DMS79 (cell line): ENCODE measurements at places on chromosomes 5 and 9.
A peak's percentile ranks its signal among the peaks of the same experiment; 100 is the strongest.

DNA sequence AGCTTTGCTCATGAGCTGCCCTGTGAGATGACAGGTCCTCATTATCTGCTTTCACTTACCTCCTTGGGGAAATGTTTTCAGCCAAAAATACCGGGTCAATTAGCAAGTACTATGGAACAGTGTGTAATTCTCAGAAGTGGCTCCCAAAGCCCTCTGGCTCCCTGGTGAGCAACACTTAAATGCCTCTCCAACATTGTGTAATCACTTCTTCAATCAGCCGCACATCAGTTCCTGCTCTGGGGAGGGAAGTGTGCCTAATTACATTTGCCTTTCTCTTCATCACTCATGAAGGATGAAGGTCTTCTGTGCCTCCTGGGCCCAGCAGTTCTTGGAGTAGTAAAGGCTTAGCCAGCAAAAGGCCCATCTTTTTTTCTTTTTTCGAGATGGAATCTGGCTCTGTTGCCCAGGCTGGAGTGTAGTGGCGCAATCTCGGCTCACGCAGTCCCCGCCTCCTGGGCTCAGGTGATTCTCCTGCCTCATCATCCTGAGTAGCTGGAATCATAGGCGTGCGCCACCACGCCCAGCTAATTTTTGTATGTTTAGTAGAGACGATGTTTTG lies 23.1 kb downstream of the NIM1K start:
- DNase-seq = peak; percentile 62

- DNase-seq = no peak
These were observed 26.8 kb downstream of the SPTAN1 start for GRCh38 chr9:128579194-128579593.

DNA sequence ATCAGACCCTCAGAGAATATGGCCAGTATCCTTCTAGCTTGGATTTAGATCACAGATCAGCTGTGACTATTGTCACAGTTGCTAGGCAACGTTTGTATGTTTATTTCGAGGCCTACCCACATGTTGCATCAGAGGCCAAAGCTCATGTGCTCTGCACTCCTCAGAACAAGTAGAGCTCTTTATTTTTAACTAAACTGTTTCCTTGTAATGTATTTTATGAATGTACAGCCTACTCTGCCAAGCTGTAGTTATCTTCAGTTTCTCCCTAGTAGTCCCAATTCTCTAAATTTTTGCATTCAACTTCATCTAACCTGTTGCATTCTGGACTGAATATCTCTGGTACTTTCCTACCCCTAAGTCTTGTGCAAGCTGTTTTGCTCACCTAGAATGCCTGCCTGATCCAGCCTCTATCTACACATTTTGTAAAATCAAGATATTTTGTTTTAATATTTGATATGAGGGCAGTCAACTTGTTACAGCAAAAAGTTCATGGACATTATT lies 52.8 kb downstream of the CAST start:
- DNase-seq = no peak

- DNase-seq = no peak
These were observed 71.8 kb upstream of the TAF11L2 start for GRCh38 chr5:17426104-17426749.

DNA sequence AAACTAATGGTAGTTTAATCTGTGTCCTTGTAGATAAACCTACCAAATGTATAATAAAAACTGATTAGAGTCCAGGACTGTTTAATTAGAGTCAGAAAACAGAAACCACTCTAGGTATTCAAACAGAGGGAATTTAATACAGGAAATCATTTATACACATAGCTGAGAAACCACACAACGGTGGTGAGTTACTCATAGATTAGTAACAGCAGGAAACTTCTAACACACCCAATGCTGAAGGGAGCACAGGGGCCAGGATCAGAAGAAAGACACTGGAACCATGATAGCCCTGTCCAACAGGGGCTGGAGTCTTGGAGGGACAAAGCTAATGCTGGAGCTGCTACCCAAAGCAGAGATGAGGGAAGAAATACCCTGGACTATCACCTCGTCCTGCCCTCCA lies 321.0 kb downstream of the ACTL7B start:
- no peak for DNase-seq

GRCh38 chr9:2479056-2479565 lies 142.5 kb upstream of the VLDLR start:
- no peak for DNase-seq

DNA sequence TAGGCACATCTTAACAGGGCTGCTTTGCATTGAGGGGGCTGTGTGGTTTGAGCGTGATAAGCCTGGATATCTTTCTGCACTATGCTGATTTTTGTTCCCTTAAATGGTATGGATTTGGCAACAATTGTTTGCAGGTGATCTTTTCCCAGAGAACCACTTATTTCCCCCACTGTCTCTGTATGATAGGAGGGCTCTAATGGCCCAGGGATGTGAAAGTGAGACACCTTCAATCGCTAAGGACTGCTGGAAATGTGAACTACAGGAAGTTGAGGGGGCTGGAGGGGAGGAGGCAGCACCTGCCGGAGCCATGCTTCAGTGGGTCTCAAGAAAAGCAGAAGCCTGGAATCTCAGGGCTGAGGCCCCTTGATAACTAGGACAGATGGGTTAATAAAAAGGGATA lies 29.4 kb downstream of the SYK start:
- peak; percentile 69 for DNase-seq

- no peak for DNase-seq
These were observed 22.6 kb upstream of the BRINP1 start for GRCh38 chr9:119391878-119392277.

DNA sequence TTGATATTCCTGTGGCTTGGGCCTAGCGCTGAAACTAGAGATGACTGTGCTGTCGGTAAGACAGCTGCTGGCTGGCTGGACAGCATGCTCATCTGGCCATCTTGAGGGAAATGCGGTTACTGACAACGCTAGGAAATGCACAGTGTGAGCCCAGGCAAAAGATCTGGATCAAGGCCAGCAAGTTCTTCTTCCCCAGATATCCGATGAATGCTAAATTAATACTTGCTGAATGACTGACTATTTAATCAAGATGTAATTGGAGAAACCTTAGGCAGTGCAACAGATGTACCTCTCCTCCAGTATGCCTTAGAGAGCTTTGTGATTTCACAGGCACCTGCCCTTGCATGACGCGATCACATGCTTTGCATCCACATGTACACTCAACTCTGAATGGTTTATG lies 659.1 kb downstream of the EFNA5 start:
- DNase-seq = no peak

DNA sequence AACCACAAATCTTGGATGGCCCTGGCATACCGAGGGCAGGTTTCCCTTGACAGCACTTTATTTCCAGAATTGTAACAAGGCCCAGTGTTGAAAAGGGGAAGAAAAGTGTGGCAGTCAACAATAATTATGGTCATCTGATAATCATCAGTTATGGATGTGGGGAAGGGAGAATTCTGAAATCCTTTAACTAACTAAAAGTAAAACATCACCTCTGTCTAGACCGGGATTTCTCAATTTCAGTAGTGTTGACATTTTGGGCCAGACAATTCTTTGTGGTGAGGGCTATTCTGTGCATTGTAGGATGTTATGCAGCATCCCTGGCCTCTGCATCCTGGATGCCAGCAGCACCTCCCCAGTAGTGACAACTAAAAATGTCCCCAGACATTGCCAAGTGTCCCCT lies 140.4 kb downstream of the PSAT1 start:
- no peak for DNase-seq

- no peak for DNase-seq
These were observed 9.4 kb upstream of the PLEKHG4B start for GRCh38 chr5:82570-82969.

- DNase-seq = peak; percentile 92
These were observed 276.3 kb downstream of the EPB41L4A start for GRCh38 chr5:112142769-112143270.

DNA sequence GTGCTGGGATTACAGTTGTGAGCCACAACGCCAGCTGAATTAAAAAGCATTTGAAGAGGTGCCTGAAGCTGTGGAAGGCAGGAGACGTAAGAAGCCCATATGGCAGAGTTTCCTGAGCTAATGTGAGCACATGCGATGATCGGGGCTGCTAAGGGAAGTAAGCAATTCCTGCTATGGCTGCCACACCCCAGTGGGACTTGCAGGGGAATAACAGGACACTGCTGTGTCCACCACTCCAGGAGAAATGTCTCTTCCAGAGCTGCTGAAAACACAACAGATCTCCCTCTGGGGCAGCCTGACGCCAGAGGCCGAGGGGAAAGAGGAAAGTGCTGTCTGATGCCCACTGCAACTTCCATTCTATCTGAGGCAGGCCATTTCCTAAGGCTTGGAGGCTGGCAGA lies 46.2 kb upstream of the ANKRD55 start:
- DNase-seq = no peak

GRCh38 chr5:126519637-126520592 lies 75.1 kb downstream of the ALDH7A1 start:
- peak; percentile 4 for DNase-seq

GRCh38 chr5:57862942-57863341 lies 380.3 kb upstream of the ACTBL2 start:
- DNase-seq = no peak

GRCh38 chr5:150219142-150219541 lies 29.3 kb downstream of the SLC6A7 start:
- no peak for DNase-seq

GRCh38 chr5:57751710-57752109 lies 269.1 kb upstream of the ACTBL2 start:
- no peak for DNase-seq

GRCh38 chr5:10699987-10700386 lies 61.0 kb downstream of the DAP start:
- no peak for DNase-seq

DNA sequence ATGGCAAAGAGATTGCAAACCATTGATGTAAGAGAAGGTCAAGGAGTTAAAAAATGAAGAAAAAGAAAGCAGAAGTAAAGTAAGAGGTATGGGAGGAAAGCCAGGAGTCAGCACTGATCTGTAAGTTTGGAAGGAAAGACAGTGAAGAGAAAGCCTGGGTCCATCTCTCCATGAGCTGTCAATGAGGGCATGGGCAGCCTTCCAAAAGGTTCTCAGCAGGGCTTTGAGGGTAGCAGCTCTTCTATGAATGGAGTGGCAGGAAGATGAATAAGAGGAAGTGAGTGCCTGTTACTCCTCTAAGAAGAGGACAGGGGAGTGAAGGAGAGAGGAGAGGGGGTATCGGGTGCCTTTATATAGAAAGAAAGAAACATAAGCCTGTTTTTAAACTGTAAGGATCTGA lies 97.1 kb downstream of the ADCY2 start:
- no peak for DNase-seq

DNA sequence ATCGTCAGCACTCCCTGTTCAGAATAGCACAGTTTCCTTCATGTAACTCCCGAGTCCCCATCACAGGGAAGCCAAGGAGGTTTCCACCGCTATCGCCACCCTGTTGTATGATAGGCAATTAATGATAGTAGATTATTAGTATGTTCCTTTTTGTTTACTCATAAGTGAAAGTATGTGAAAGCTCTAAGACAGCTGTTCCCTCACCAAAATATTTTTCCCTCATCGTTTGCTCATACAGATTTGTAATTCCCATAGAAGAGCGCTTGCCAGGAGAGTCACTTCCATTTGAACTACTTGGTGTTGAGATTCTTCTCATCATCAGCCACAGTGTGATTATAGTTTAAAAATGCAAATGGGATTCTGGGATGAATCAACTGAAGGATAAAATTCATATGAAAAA lies 140.9 kb downstream of the PAM start:
- DNase-seq = no peak

GRCh38 chr5:5363045-5363444 lies 59.4 kb upstream of the ICE1 start:
- no peak for DNase-seq

DNA sequence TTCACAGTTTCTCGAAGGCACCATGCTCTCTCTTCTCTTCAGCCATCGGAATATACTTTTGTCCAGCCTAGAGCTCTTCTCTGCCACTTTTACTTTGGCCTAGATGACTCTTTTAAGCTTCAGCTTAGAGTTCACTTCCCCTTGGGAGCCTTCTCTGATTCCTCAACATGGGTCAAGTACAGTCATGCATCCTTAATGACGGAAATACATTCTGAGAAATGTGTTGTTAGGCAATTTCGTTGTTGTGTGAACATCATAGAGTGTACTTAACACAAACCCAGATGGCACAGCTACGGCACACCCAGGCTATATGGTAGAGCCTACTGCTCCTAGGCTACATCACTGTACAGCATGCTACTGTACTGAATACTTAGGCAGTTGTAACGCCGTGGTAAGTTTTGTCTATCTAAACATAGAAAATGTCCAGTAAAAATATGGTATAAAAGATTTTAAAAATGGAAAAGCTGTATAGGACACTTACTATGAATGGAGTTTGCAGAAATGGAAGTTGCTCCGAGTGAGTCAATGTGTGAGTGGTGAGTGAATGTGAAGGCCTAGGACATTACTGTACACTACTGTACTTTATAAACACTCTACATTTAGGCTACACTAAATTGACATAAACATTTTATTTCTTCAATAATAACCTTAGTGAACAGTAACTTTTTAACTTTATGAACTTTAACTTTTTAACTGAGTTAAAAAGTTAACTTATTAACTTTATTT lies 15.1 kb upstream of the TNFSF15 start:
- no peak for DNase-seq

DNA sequence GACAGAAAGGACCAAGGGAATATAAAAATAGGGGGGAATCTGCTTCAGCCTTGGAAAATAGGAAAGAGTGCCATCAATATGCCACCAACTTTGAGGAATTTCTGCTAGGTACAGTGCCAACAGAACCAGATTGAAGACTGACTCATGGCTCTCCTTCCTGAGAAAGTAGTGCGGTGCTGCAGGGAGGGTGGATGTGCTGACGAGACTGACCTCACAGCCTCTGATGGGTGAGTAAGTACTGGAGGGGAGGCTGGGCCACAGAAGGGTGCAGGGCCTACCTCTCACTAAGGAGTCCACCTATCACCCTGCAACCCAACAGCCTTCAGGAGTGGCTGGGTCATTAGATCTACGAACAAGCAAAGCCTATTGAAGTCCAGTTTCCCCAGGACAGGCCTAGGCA lies 187.6 kb downstream of the GABBR2 start:
- DNase-seq = no peak

DNA sequence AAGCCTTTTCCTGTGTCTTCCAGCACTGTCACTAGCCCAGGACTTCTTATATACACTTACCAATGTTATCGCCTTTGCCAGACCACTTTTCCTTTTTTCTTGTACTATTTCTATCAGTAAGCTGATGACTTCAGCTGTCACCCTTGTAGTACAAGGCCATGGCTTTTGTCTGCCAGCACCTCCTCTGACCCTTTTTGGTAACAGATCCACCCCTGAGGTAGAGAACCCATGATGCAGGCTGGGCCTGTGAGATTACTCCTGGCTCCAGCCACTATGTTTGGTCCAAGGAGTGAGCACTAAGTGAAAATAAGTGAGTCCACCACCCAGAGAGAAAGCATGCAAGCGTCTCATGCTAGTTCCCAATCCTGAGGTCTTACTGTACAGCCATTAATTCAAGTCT lies 406.7 kb downstream of the MLLT3 start:
- DNase-seq = no peak

GRCh38 chr9:121055642-121056143 lies 5.6 kb upstream of the C5 start:
- DNase-seq = no peak

- DNase-seq = no peak
These were observed 317.1 kb downstream of the KCTD16 start for GRCh38 chr5:144487761-144488160.
